T-helper 2 cell (primary cell): ENCODE measurements at places on chromosomes 12 and 14.

DNA sequence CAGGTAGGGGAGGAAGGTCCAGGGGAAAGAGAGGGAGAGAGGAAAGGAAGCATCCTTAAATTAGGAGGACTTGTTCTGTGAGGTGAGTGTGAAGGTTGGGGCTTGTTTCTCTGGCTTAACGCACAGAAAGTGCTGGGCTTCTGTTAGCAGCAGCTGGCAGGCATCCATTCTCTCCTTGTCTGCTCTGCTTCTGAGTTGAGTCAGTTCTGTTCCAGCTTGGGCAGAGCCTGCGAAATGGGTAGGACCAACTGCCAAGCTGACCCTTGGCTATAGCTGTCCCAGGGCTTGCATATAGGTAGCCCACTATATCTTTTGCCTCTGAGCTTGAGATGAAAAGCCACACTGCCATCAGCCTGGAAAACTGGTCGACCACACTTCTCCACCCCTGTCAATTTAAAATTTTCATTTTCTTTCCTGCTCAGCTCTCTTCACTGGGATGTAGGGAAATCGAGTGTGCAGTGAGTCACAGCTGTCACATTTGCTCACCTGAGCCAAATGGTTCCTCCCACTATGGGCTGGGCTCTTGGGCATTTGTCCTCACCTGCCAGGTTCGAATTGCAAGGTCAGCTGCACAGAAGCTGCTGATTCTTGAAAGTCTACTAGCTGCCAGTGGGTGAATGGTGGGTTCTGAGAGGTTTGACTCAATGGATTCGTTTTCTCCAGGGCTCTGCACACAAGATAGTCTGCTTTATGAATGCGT lies 256.4 kb upstream of the PWP1 start:
- DNase-seq, result no peak

- DNase-seq, result no peak
These were observed 754 bp downstream of the ACSS3 start for GRCh38 chr12:81078469-81079196.

GRCh38 chr12:122085591-122085990 lies 7.0 kb downstream of the MLXIP start:
- no peak for DNase-seq

DNA sequence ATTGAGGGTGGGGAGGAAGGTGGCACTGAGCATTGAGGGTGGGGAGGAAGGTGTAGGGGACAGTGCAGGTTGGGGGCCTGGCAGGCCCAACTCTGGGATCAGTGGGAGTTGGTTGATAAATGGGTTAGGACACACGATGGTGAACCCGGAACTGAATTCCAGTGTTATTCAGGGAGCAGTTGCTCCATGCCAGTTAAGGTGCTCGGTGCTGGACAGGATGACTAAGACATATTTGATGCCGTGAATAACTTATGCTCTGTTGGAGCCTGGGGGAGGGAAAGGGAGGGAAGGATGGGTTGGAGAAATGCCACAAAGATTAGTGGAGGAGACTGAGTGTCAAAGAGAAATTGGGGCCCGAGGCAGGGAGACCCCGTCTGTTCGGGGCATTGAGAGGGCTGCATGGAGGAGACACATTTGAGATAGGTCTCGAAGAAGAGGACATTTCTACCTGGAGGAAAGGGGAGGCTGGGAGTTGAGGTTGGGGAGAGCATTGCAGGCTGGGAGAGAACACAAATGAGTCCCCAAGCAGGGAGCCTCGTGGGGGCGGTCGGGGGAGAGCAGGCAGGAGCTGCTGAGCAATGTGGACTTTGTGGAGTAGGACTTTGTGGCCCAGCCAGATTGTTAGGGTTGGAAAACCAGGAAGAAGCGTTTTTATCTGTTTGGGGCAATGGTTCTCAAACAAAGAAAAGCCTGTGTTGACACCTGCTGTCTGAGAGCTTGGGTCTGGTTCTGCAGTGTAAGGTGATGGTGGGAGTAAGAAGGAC lies 65.3 kb downstream of the IQSEC3 start:
- no peak for DNase-seq

- DNase-seq, result no peak
These were observed 407.3 kb downstream of the AEBP2 start for GRCh38 chr12:19846574-19846973.

GRCh38 chr12:103382736-103383346 lies 112.9 kb downstream of the C12orf42 start:
- DNase-seq, result no peak
